ENCODE measurements at places on chromosomes 11 and 22.

GRCh38 chr11:132907651-132908413 is 624.5 kb downstream of the OPCML start:
- no peak for DNase-seq

GRCh38 chr11:69027704-69028372 is 14.8 kb upstream of the MRGPRF start:
- no peak for DNase-seq

DNA sequence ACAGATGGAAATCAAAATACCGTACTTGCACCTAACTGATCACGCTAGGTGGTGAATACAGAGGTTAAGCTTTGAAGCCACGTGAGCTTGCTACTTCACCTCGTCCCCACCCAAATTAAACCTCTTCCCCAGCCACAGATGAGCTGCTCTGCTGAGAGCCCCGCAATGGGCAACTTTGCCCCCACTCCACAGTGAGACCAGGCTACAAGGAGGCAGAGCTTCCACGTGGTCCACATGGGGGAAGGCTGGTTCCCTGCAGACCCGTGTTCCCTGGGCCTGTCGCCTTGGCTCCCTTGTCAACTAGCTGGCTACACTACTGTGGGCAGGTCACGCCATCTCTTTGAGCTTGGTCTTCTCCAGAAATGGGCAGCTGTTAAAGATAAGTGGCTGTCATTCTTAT is 10.9 kb downstream of the CD5 start:
- DNase-seq: no peak

- DNase-seq: no peak
Observed at GRCh38 chr22:49672014-49672516, 155.6 kb downstream of the BRD1 start.

GRCh38 chr22:26845021-26845743 is 187.8 kb downstream of the MIAT start:
- DNase-seq: no peak

DNA sequence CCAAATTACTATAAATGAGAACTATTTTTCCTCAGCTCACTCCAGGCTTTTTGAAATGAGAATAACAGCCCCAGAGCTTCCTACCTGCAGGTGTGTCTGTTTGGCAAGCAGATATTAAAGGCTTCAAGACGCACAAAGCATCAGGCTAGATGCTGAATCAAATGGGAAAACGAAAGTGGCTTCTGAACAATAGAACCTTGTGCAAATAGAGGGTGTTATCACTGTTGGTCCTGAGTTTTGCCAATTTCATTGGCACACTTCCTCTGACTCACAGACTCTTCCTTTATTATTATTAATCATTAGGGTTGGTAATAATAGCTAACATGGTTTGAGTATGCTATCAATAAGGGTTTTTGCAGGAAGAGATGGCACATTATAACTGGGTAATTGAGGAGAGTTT is 13.4 kb downstream of the SYT13 start:
- DNase-seq: no peak

GRCh38 chr22:28711820-28712777 is 29.5 kb downstream of the CHEK2 start:
- DNase-seq: no peak

DNA sequence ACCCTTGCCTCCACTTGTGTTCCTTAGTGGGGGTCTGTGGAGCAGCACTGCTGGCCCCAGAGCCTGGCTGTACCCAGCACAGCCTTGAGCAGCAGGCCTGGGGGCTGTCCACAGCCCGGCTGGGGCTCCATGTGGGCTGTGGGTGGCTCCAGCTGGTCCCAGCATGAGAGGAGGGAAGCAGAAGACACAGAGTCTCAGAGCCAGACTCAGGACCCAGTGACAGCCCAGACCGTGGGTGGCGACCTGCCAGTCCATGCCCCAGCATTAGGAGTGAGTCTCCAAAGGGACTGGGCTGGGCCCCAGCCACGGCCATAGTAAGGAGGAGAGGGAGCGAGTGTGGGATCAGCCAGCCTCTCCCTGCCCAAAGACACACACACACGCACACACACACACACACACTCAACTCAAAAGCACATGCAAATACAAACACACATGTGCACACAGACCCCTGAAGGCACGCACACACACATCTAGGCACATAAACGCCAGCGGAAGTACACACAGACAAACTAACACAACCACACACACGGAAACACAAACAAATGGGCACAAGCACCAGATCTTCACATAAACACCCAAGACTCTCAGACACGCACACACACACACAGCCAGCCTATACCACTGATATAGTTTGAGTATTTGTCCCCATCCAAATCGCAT is 16.7 kb upstream of the LRRC10B start:
- no peak for DNase-seq

- no peak for DNase-seq
Observed at GRCh38 chr11:133500435-133500834, 31.9 kb downstream of the OPCML start.

GRCh38 chr11:120817158-120817557 is 206.7 kb upstream of the TBCEL start:
- no peak for DNase-seq

- no peak for DNase-seq
Observed at GRCh38 chr11:35009191-35009943, 92.9 kb downstream of the PDHX start.

- DNase-seq: no peak
Observed at GRCh38 chr11:128195756-128196155, 391.6 kb downstream of the ETS1 start.

All from stimulated activated effector memory CD8-positive, alpha-beta T cell treated with anti-CD3 and anti-CD28 coated beads, Interleukin-12 subunit alpha, Interleukin-12 subunit beta, amount 100 ng/mL, for 72 hours (primary cell).